CD4-positive, alpha-beta T cell treated with Interleukin-10 for 1 hour (primary cell): ENCODE measurements at places on chromosomes 13 and 19.

- peak; percentile 13 for DNase-seq
These were observed 699 bp downstream of the MEGF8 start for GRCh38 chr19:42325896-42326771.

DNA sequence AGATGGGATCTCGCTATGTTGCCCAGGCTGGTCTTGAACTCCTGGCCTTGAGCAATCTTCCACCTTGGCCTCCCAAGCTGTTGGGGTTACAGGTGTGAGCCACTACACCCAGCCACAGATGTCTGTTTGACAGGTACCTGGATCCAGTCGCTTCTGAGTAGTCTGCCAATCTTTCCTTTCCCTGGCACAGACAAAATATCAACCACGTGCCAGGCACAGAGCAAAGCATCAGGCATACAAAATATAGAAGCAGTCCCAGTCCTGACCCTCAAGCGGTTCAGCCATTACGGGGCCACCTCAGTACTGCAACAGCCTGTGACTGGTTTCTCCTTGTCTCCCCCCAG is 3.8 kb downstream of the ELAVL1 start:
- DNase-seq = no peak

GRCh38 chr13:80430561-80430960 is 89.6 kb upstream of the SPRY2 start:
- no peak for DNase-seq

DNA sequence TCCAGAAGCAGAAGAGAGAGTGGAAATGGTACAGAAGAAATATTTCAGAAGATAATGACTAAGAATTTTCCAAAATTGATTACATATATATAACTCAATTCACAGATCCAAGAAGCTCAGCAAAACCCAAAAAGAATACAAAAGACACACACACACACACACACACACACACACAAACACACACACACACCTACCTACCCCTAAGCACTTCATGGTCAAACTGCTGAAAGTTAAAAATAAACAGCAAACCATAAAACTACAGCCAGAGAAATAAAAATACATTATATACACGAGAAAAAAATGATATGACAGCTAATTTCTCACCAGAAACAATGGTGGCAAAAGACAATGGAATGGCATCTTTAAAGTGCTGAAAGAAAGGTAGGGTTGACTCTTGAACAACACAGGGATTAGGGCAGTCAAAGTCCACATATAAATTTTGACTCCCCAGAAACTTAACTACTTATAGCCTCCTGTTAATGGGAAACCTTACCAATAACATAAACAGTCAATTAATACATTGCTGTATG is 49.2 kb downstream of the DIAPH3 start:
- no peak for DNase-seq

GRCh38 chr13:45373162-45373547 is 32.2 kb upstream of the TPT1 start:
- no peak for DNase-seq

- no peak for DNase-seq
These were observed 8.2 kb upstream of the UPK1A start for GRCh38 chr19:35657904-35658700.

- DNase-seq = no peak
These were observed 11.0 kb downstream of the PEPD start for GRCh38 chr19:33510462-33511194.

DNA sequence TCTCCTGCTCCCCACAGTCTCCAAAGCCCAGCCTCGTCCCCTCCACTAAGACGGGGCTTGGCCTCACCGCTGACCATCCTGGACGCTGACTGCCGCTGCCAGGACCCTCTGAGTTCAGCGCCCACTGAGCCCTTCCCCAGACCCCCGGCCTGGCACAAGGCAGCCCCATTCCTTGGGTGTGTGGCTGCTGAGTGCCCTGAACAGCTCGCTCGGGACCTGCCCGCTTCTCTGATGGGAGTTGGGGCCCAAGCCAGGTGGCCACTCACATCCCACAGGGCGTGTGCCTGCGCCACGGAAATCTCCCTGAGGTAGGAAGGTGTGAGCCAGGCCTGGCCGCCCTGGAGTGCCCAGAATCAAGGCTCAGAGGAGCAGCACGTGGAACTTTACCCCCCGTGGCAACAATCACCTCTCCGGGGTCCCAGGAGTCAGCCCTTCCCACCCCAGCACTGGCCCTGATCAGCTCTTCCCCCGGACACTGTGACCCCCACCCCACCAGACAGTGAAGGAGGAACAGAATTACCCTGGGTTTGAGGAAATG is 20.8 kb downstream of the C13orf46 start:
- no peak for DNase-seq

GRCh38 chr13:65595916-65596315 is 1634.2 kb downstream of the PCDH9 start:
- no peak for DNase-seq

- no peak for DNase-seq
These were observed 712.7 kb upstream of the SGCG start for GRCh38 chr13:22468045-22468444.

DNA sequence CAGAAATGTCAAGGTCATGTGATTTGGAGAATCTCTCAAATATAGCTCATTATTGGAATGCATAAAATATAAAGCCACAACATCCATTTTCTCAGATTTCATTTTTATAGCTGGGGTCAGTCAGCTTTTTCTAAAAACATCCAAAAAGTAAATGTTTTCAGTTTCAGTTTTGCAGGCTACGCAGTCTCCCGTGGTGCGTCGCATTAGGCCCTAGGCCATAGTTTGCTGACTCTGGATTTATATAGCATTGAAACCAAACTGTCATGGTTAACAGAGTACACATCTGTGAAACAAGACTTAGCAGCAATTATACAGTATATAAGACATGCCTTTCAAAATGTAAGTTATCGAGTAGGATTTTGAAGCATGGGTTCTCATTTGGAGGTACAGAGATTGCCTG is 140.0 kb downstream of the IRS2 start:
- DNase-seq = no peak

- DNase-seq = no peak
These were observed 382.8 kb upstream of the ZNF507 start for GRCh38 chr19:31962561-31962996.

DNA sequence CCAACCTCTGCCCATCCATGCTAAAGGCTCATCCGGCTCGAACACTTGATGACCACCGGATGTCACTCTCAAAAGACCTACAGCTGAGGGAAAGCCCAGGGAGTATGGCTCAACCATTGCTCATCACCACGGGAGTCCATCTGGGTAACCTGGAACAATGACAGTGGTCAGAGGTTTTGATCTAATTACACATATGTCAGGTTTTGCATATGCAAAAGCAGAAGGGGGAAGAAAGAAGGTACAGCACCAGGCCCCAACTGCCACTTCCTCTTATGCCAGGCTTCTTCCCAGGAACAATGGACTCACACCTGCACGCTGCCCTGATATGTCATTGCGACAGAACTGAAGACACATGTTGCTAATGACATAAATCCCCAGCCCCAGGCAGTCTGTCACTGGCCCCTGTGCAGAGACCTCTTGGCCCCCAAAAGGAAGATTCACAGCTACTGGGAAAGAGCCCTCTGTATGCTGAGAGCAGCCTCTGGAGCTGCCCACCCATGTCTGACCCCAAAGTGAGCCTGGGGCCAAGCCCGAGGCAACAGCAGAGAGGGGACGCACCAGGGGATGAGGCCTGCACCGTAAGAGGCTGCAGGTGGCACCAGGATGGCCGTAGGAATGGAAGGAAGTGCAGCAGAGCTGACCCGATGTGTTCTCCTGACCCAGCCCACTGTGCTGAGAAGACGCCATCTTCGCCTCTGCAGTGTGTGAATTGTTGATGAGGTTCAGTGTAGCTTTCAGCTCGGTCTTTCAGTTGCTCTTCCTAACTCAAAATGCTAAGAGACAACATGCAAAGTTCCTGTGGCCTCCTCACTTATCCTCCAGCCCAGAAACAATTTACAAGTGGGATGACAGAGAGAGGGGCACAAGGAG is 26.3 kb downstream of the EPS15L1 start:
- DNase-seq = no peak

GRCh38 chr19:38502410-38503076 is 69.1 kb downstream of the RYR1 start:
- no peak for DNase-seq

GRCh38 chr13:113596321-113597200 is 12.0 kb downstream of the TFDP1 start:
- no peak for DNase-seq

- DNase-seq = no peak
These were observed 4.8 kb downstream of the ISYNA1 start for GRCh38 chr19:18433015-18433691.

- peak; percentile 61 for DNase-seq
These were observed 232.9 kb downstream of the FOXO1 start for GRCh38 chr13:40433577-40433976.

GRCh38 chr13:32403108-32403507 is 24.8 kb downstream of the N4BP2L1 start:
- DNase-seq = no peak

DNA sequence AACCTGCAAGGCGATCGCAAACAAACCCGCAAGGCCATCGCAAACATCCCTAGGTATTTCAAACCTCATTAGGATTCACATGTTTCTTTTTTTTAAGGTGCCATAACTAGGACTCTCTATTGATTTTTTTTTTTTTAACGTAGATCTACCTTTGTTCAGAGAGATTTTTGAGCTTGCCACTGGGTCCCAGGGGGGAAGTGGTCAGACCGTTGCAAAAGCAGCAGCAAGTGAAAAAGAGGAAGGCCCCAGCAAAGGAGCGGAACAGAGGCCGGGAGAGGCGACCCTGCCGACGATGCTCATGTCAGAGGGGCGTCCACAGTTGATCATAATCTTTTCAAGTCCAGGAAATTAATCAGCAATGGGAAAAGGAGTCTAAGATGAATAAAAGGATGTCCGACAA is 32.7 kb upstream of the FLT1 start:
- peak; percentile 7 for DNase-seq
